Activated naive CD4-positive, alpha-beta T cell (primary cell): ENCODE measurements at places on chromosomes 1 and 21.

GRCh38 chr1:40784141-40784770, 669 bp downstream of the KCNQ4 start:
- DNase-seq: no peak

- no peak for DNase-seq
These were observed 65.0 kb upstream of the PRDX6 start for GRCh38 chr1:173411835-173412742.

- no peak for DNase-seq
These were observed 19.5 kb upstream of the SUCO start for GRCh38 chr1:172513479-172513878.

DNA sequence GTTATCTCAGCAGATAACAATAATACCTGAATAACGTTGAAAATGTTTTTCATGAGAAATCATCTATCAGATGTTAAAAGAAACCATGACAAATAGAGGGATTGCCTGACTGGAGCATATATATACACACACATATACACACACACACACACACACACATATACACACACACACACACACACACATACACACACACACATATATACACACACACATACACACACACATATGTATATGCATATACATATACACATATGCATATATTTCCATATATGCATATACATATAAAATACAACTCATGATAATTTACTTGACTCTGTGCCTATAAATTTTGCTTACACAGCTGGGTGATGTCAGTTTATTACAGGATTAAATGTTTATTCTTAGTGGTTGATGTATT, 847.3 kb upstream of the ADAMTS5 start:
- DNase-seq: no peak
